ENCODE measurements at places on chromosomes 3 and 15.

- peak; percentile 27 for DNase-seq
Measured at GRCh38 chr3:9808345-9809037, 1.6 kb upstream of the TTLL3 start.

- DNase-seq, result no peak
Measured at GRCh38 chr3:12601072-12601471, 44.2 kb downstream of the MKRN2 start.

- no peak for DNase-seq
Measured at GRCh38 chr3:33437556-33438283, 2.5 kb downstream of the UBP1 start.

- no peak for DNase-seq
Measured at GRCh38 chr15:83498801-83499200, 51.7 kb downstream of the SH3GL3 start.

- DNase-seq, result no peak
Measured at GRCh38 chr3:162512488-162512887, 1015.9 kb downstream of the OTOL1 start.

GRCh38 chr3:78969483-78969882 is 798.3 kb downstream of the ROBO1 start:
- no peak for DNase-seq

- no peak for DNase-seq
Measured at GRCh38 chr15:96672629-96673028, 342.1 kb downstream of the NR2F2 start.

GRCh38 chr15:45790325-45790943 is 155.6 kb downstream of the SQOR start:
- DNase-seq, result no peak

- DNase-seq, result no peak
Measured at GRCh38 chr3:139634111-139634635, 43.6 kb downstream of the NMNAT3 start.

DNA sequence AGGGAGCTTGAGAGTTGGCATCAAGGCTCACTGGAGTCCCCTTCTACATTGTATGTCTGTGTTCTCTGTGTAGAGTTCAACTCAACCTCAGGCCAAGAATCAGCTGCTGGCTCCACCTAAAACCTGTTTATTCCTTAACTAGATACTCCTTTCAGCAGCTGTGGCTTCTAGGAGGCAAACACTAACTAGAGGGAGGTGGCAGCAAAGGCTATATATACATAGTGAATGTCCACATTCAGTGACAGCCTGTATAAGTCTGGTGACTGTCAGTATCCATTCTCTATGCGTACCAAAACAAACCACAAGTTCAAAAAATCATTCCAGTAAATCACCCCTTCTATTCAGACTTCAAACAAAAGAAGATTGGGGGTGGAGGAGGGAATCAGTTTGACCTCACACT is 184.3 kb downstream of the CDIN1 start:
- DNase-seq, result no peak

GRCh38 chr3:161474741-161475140 is 21.9 kb upstream of the OTOL1 start:
- DNase-seq, result no peak

- no peak for DNase-seq
Measured at GRCh38 chr3:11661827-11662226, 18.1 kb upstream of the VGLL4 start.

- DNase-seq, result no peak
Measured at GRCh38 chr3:4805662-4806061, 173.6 kb upstream of the BHLHE40 start.

DNA sequence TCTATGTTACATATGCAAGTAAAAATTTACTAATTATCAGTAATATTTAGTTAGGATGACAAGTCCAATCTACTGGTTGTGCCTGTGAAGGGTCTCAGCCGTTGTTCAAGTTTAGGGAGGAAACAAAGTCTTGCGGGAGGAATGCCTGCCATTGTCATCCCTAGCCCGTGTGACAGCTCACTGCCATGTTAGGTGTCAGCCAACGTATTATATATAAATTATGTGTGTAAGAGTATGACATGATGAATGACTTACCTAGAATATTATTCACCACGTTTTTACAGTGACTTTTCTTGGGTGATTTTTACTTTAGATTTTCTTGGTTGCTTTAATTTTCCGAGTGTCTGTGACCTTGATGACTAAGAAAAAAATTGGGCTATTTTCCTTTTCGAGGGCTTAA is 614.4 kb upstream of the MDFIC2 start:
- DNase-seq, result no peak

GRCh38 chr3:156582532-156583183 is 27.7 kb upstream of the SSR3 start:
- no peak for DNase-seq

DNA sequence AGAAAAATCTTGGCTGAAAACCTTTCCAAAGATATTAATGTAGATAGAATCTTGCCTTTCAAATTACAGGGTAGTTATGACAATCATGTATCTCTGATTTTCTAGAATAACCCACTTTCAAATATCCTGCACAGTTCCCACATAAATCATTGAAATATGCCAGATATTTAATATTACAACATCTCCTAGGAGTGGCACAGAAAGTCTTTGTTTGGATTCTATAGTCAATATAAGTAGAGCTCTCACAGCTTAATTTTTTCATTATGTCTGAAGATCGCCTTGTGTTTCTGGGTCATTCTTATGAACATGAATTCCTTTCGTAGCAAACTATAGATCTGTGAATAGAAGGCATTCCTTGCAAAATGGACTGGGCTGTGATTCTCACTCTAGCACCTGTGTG is 5.0 kb downstream of the RARB start:
- DNase-seq, result no peak

GRCh38 chr3:14516738-14517345 is 23.3 kb downstream of the GRIP2 start:
- no peak for DNase-seq

- no peak for DNase-seq
Measured at GRCh38 chr15:72967397-72967796, 84.9 kb upstream of the NEO1 start.

DNA sequence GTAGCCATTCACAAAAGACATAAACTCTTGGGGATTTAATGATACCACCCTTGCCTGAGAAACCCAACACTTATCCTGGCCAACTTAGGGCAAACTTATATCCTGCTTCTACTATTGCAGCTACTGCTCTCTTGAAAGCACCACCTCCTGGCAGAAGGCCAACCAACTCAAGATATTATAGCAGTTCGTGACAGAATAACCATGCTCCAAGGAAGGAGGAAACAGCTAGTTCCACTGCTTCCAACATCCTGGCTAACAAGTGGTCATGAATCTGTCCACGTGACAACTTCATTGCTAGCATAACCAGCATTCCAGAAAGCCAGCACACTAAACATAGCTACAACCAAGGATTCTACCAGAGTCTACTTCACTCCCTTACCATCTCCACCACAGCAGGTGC is 1037.5 kb downstream of the TBL1XR1 start:
- no peak for DNase-seq

DNA sequence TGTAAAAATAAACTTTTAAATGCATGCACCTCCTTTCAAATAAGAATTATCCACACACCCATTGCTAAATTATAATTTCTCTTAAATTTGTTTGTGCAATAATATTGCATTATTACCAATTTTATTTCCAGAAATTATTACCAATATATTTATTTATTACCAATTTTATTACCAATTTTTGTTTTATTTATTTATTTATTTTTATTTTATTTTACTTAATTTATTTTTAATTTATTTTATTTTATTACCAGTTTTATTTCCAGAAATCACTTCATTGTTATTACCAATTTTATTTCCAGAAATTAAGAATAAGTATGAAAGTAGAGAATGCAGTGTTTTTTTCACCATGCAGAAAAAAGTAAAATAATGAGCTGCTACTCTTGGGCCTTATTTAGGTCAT is 525.4 kb downstream of the NAALADL2 start:
- no peak for DNase-seq

- peak; percentile 3 for DNase-seq
Measured at GRCh38 chr3:196868297-196868661, 559 bp downstream of the SENP5 start.

- no peak for DNase-seq
Measured at GRCh38 chr3:122858373-122858772, 63.5 kb downstream of the SLC49A4 start.

GRCh38 chr3:61531528-61531927 is 29.8 kb upstream of the PTPRG start:
- no peak for DNase-seq

GRCh38 chr15:40040293-40040635 is 1.3 kb upstream of the SRP14 start:
- no peak for DNase-seq

DNA sequence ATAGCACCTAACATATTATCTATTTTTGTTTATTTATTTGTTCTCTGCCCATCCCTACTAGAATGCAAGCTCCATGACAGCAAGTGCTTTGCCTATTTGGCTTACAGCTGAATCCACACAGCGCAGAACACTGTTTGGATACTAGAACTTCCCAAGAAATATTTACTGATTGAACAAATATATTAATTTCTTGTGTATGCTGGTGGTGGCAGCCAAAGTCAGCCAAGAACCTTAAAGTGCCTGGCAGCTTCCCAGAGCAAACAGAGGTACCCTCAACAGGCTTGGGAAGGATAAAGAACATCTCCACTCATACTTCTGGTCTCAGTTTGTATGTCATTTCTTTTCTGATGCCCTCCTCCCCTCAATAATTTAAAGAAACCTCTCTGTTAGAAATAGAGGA is 111.8 kb upstream of the SLC25A36 start:
- no peak for DNase-seq

DNA sequence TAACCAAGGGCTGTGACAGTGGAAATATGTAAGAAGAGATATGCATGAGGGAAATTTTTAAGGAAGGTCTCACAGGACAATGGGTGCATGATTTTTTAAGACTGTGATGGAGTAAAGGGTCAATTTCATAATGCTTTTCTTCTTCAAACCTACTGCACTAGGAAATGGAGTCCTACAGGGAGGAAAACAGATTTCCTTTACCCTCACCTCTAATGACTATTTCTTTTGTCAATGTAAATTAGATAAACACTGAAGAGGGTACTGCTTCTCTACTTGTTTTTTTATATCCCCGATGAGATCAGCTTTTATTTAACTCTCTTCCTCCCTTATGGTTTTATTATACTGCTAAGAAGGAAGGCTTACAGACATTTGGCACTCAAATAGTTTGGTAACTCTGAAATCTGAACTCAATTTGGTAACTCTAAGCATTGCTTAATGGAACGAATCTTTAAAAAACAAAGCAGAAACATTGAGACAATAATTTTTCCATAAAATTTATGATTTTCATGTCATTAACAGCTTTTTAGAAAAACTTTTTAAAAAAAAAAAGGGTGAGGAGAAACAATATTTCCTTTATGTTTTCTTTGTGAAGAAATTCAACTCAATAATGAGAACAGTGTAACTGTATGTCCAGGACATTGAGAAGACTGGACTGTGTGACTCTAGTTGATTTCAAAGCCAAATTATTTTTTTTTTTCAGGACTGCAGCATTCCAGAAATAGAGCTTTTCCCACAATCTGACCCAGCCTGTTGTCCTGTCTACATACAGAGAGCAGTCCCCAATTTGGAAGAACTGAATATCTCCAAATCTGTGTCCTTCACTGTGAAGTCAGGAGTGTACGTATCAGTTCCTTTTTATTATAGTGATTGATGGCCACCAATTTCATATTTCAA is 64.4 kb downstream of the CRYBG3 start:
- no peak for DNase-seq

GRCh38 chr3:58241306-58242044 is 3.9 kb downstream of the ABHD6 start:
- DNase-seq, result no peak

DNA sequence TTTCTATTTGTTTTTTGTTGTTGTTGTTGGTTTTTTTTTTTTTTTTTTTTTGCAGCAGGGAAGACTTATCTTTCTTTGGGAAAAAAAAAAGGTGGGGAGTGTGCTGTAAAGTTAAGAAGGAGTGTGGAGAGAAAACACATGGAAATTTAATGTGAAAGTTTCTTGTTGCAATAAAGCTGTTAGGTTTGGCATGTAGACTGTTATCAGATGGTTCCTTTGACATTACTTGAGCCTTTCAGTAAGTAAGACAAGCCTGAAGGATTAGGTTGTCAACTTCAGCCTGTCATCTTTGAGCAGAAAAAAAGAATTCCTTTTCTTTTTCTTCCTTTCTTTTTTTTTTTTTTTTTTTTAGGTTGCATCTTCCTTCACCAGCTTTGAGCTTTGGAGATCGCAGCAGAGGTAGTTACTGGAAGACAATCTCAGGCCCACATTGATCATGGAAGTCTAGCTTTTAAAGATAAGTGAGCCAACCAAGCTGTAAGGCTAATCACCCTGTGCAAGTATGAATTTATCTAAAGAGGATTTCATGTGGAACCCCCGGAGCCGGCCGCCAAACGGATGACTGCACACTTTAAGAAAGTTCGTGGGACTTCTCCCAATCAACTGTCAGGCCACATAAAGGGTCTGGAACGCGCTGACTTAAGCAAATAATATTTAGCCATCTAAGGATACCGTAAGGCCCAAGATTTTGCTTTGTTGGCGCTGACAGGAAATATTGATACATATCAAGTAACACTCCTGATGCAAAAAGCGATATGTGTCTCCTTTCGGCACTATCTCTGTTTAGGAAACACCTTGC is 1040.1 kb upstream of the NR2F2 start:
- no peak for DNase-seq

DNA sequence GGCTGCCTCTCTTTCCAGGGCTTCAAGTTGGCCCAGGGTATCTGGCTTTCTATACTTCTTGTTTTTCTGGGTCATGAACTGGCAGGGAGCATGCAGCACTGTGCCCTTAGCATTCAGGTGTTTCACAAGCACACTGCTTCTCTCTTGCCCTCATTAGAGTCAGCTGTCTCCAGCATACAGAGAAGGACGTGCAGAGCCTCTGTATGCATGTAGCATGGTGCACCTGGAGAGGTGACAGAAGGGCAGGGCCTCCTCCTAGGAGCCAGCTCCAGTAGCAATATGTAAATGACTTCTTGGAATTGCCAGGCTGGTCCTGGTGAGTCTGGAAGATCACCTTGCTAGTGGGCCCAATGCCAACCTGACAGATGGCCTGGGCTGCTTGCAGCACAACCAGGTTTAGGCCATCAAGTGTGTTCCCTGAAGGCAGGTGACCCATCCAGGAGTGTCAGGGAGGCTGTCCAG is 44.8 kb upstream of the ATP2C1 start:
- DNase-seq, result no peak

- DNase-seq, result no peak
Measured at GRCh38 chr15:38281031-38281430, 28.4 kb downstream of the SPRED1 start.

- DNase-seq, result no peak
Measured at GRCh38 chr15:65285291-65286068, 1.2 kb downstream of the PARP16 start.

DNA sequence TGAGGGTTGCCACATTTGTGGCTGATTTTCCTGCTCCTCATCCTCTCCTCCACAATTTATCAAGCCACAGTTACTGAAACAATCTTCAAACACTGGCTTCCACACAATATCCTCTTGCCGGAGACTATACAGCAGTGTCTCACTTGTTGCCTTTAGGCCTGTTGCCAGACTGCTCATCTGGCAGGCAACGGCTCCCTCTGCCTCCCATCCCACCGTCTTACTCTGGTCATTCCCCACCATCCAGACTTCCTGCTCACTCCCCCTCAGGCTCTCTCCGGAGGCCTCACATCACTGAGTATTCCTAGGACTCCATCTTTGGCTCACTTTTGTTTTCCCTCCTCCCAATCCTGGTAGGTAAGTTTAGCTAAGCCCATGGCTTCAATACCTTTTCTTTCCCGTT is 301.9 kb downstream of the IL20RB start:
- DNase-seq, result no peak
